Peyer's patch (tissue), 4 donors: ENCODE measurements at places on chromosomes 6 and 20.

DNA sequence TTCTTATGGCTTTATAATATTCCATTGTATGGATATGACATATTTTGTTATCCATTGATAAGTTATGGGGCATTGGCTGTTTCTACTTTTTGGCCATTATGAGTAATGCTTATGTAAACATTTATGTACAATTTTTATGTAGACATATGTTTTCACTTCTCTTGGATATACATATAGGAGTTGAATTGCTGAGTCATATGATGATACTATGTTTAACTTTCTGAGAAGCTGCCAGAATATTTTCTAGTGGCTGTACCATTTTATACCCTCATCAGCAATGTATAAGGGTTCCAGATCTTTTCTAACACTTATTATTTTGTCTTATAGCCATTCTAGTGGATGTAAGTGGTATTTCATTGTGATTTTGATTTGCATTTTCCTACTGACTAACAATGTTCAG, 23.1 kb downstream of the OTOR start:
- no peak for DNase-seq

DNA sequence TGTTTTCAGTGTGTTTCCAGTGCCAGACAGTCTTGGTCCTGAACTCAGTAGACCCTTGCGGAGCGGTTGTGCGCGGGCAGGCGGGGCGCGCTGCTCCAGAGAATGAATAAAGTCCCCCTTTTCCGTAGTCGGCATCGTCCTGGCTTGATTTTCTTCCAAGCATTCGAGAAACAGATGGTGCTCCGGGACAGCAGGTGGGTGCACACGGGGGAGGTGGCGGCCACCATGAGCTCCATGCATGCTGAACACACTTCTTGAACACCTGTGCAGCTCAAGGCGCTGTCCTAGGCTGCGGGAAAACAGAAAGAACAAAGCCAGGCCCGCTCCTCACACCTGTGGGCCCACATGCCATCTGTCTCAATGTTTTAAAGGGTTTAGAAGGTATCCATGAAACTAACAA, 125.2 kb downstream of the TAF4 start:
- DNase-seq, result no peak

DNA sequence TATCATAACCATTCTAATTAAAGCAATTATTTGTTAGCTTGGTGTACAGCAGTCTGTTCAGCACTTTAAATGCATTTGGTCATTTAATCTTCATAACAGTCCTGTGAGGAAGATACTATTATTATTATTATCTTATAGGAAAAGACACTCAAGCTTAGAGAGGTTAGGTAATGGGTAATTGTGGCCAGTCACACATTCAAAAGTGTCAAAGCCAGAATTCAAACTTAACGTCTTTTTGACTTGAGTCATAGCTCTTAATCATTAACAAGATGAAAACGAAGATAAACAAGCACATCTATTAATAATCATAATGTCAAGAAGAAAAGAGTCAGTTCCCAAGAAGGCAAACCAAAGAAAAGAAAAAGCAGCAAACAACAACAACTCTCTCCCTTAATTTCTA, 251.0 kb downstream of the SYNE1 start:
- DNase-seq, result no peak

GRCh38 chr6:128600397-128600951, 80.1 kb upstream of the PTPRK start:
- no peak for DNase-seq

DNA sequence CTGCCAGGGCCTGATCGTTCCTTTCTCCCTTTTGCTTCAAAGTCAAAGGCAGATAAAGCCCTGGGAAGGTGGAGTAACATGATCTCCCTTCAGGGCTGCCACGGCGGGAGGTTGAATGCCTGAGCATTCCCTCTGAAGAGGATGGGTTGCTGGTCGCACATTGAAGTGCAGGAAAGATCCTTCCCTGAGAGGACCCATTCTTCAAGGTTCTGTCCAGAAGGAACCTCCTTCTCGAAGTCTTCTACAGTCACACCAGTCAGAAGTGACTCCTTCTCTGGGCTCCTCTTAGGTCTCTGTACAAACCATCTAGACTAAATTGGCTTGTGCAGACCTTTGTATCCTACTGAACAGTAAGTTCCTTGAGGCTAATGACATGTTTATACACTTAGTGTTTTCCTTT, 192.6 kb upstream of the VGLL2 start:
- DNase-seq, result no peak

GRCh38 chr6:141199074-141199473, 933.7 kb upstream of the GJE1 start:
- DNase-seq, result no peak

GRCh38 chr6:106411643-106412200, 51.2 kb downstream of the CRYBG1 start:
- DNase-seq, result peak; percentile 46

DNA sequence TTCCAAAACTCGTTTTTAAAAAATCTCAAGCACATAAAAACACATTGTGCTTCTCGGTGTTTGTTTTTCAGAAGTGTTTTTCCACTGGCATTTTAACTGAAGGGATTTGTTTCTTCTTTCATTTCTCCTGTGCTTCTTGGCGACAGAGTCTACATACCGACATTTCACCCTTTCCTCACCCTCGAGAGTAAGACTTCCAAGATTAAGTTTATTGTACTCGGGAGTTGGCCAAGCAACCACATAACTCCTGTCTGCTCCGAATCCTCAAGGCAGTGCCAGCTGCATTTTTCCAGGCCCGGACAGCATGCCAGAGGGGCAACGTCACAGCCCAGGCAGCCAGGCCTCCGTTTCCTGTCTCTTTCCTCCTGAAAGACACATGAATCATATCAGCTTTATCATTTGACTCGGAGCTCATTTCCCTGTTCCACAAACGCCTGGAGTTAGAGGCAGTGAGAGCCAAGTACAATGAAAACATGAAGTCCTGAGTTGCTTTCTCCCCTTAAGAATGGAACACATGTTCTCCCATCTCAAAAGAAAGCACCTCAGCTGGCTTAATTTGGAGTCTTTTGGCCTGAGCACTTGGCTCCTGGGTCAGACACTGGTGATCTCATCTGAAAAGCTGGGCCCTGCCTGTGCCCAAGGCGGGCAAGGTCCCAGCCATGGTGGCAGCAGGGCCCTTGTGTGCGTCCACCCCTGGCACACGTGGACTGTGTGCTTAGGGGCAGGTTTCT, 23.2 kb upstream of the FAM50B start:
- DNase-seq, result no peak

DNA sequence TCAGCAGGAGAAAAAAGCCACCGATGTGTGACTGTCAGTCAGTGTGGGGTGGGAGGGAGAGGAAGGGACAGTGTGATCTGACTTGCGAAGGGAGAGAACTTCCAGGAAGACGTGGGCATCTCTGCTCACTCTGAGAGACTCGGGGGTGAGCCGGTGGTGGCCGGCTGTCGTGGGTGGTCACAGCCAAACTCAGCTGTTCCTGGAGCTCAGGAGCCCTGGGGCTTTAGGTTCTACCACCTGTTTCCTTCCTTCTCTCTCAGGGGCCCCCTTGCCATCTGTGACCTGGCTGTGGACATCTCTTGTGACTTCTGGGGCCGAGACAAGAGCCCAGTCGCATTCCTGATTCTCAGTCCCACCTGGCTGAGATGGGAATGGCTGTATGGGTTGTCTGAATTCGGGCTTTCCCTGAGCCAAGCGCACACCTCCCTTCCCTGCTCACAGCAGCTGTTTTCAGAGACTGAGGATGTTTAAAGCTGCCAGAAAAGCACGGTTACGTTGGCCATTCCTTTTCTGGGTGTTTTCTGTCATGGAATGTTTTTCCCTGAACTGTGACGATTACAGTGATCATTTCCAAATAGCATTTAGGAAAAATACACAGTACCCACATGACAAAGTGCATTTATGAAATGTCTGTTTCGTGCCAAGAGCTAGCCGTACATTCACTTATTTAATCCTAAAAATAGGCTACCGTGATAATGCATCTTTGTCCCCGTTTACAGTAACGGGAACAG, 36.5 kb downstream of the SYNJ2 start:
- no peak for DNase-seq

- DNase-seq, result no peak
Observed at GRCh38 chr6:92534109-92534508, 885.2 kb downstream of the EPHA7 start.

GRCh38 chr6:55916188-55916587, 40.8 kb upstream of the BMP5 start:
- DNase-seq, result no peak

- no peak for DNase-seq
Observed at GRCh38 chr6:84280030-84280429, 52.6 kb upstream of the CEP162 start.

DNA sequence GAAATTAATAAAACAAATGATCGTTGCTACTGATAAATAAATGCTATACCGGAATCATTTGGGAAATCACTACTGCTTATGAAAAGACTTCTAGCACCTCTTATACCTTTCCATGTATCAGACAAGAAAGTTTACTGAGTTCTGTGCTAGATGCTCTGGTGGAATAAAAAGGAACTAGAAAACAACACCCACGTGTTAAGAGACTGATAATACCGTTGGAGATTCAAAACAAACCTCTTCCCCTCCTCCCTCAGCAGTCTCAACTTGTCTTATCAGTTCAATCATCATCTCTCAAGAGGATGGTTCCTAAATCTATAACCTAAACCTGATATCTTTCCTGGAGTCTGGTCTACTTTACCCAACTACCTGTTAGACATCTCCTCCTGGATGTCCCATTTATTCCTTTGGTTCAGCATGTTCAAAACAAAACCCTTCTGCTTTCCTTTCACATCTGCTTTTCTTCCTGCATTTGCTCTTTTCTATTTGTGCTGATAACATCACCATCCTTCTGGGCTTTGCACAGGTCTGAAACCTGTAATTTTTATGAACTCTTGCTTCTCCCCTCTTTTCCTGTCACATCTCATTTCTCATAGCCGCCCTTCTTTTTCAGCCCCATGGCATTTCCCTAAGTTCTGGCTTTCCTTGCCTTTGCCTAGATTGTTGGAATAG, 122.2 kb downstream of the COL19A1 start:
- no peak for DNase-seq

GRCh38 chr6:168377484-168377855, 57.9 kb upstream of the DACT2 start:
- no peak for DNase-seq

GRCh38 chr20:11549172-11550103, 368.3 kb upstream of the BTBD3 start:
- no peak for DNase-seq

DNA sequence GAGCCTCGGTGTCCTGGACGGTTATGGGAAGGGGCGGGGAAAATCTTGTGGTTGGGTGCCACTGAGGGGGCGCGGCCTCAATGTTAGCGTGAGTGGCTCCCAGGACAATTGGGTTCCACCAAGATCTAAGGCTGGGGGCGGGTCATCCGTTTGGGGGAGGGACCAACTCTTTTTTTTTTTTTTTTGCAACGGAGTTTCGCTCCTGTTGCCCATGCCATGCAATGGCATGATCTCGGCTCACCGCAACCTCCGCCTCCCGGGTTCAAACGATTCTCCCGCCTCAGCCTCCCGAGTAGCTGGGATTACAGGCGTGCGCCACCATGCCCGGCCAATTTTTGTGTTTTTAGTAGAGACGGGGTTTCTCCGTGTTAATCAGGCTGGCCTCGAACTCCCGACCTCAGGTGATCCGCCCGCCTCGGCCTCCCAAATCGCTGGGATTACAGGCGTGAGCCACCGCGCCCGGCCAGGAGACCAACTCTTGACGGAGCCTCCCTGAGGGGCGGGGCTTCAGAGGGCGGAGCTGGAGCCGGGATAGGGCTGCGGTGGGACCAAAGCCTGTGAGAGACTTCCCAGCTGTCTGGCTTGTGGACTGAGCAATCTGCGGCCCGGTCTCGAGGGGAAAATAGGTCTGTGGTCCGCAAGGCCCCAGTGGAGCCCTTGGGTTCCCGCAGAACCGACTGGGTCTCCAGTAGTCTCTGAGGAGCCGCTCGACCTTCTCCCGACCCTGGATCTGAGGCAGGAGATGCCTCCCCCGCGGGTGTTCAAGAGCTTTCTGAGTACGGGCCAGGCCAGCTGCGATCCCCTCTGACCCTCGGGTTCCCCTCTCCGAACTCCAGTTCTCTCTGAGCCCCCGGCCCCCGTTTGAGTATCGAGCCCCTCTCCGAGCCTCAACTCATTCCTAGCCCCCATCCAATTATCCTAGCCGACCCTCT, 1.1 kb downstream of the SPAG4 start:
- DNase-seq, result peak; percentile 76

- no peak for DNase-seq
Observed at GRCh38 chr6:16762268-16762549, 949 bp upstream of the ATXN1 start.

DNA sequence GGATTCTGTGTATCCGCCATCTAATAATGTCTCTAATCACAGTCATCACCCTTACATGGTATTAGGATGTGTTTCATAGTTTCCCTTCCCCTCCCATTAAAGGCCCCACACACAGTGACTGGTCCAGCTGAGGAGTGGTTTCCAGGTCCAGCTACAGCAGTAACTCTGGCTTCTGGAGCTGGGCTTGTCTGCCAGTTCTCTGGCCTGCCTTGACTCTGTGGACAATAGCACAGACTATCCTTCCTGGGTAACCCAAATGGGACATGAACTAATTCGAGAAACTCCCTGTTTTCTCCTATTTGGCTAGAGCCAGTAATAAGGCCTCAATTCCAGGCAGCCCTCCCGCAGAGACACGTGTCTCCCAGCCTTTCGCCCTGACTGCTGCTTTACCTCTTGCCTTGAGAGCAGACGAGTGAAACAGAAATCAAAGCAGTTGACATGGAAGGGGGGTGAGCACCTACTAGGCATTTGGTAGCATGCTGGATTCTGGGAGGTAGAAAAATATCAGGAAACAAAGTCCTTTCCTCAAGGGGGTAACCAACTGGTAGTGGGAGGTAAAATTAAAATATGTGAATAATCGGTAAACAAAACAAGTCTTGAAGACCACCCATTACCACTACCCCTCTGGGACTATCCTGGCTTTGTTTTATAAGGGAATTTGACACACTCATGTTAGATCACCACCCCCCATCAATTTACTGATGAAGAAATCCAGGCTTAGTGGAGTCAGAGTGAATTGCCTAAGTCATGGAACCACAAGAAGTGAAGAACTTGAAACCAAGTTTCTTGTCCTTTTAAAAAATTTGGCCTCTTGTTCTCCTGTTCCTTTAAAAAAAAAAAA, 1.2 kb downstream of the TRAF3IP2 start:
- peak; percentile 71 for DNase-seq
